ENCODE measurements at places on chromosomes 5 and 9. TPM values are rescaled to one million over a fixed set of nuclear protein-coding genes. Genes with fewer than 3 reads are reported as not detected.

The LOX gene
- 9.2 TPM for total RNA-seq

The FBP2 gene
- not detected for total RNA-seq

DNA sequence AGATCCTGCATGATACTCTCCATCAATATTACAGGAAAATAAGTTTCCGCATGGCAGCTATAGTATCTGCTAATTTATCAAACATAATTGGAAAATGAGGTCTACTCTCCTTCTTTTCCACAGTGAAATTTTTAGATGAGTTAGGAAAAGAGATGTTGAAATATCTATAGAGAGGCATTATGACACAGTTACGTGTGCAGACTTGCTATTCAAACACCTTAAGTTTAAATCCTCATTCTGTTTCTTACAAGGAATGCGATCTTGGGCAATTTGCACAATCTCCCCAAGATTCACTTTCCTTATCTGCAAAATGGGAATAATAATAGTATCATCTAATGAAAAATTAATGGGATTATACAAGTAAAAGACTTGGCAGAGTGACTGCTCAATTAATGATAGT is 91.7 kb upstream of the SLCO6A1 start:
- no peak overlapping the region for H3K27ac ChIP-seq
- no peak overlapping the region for H3K4me3 ChIP-seq
- no peak for DNase-seq
- H3K4me1 ChIP-seq: no peaks in the 10 kb centered on the region
- no peaks in the 10 kb centered on the region for H3K27me3 ChIP-seq

The RNF183 gene
- 3.6 TPM for total RNA-seq

The SLC1A3 gene
- 27.8 TPM for total RNA-seq

DNA sequence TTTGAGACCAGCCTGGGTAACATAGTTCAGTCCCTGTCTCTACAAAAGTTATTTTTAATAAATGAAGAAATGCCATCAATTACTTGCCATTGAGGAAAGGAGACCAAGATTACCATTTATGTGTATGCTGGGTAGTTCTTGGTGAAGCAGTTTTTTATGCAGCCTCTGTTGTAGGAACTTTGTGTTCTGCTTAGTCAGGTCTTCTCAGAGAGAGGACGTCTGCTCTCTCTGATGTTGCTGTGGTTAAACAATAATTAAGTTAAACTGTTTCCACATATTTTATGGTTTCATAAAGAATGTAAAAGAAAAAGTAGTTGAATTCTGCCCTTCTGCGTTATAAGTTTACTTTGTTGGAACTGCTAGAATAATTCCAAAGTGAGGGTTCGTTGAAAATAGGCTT is 210.5 kb downstream of the KDM4C start:
- H3K27me3 ChIP-seq: no peaks in the 10 kb centered on the region
- no peaks in the 10 kb centered on the region for H3K4me1 ChIP-seq
- H3K27ac ChIP-seq: no peak overlapping the region
- H3K4me3 ChIP-seq: no peak overlapping the region
- no peaks in the 10 kb centered on the region for H3K36me3 ChIP-seq
- DNase-seq: no peak

The RELL2 gene
- total RNA-seq: 3.0 TPM

The ZNF354C gene
- 6.9 TPM for total RNA-seq

The F2RL1 gene
- total RNA-seq: 51.9 TPM

DNA sequence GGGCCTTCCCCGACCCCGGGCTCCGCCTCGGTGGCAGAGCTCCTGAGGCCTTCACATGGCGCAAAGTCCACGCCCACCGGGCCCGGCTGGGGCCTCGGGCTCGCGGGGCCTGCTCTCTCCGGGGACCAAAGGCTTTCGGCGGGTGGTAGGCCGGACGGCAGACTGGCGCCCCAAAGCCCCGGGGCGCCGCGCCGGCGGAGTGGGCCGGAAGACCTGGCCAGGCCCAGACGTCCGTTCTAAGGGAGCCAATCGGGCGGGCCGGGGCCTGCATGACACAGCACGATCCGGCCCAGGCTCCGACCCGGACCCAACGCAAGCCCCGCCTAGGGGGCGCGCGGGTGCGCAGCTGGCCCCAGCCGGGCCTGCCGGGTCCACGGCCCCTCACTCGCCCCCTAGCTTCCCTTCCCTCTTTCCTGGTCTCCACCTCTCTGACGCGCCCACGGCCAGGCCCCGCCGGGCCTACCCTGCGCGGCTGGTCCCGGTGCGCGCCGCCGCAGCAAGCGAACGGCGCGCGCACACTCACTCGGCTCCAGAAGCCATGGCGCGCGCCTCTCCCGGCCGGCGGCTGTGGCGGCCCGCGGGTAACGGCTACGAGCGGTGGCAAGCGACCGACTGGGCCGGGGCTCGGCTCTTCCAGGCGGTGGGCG is 488 bp downstream of the VCP start:
- DNase-seq: peak; percentile 85
- peak overlapping the region; percentile 66 for H3K4me3 ChIP-seq
- H3K4me1 ChIP-seq: peaks cover 23% of the 10 kb centered on the region
- no peaks in the 10 kb centered on the region for H3K27me3 ChIP-seq
- H3K36me3 ChIP-seq: peaks cover 13% of the 10 kb centered on the region

- H3K4me1 ChIP-seq: no peaks in the 10 kb centered on the region
- no peaks in the 10 kb centered on the region for H3K36me3 ChIP-seq
- H3K27ac ChIP-seq: no peak overlapping the region
- no peak overlapping the region for H3K4me3 ChIP-seq
These were observed 459.0 kb upstream of the KLF4 start for GRCh38 chr9:107948601-107949000.

GRCh38 chr9:84945878-84946538 is 276.5 kb downstream of the NTRK2 start:
- no peak overlapping the region for H3K4me3 ChIP-seq
- H3K27me3 ChIP-seq: no peaks in the 10 kb centered on the region
- no peak for DNase-seq
- no peak overlapping the region for H3K27ac ChIP-seq

The IL4 gene
- total RNA-seq: not detected

The RXRA gene
- 49.5 TPM for total RNA-seq

The CFAP90 gene
- total RNA-seq: 3.6 TPM

The ADAMTS6 gene
- 6.7 TPM for total RNA-seq

- no peak for DNase-seq
- H3K27me3 ChIP-seq: no peaks in the 10 kb centered on the region
- no peaks in the 10 kb centered on the region for H3K36me3 ChIP-seq
These were observed 42.0 kb upstream of the LIFR start for GRCh38 chr5:38598296-38598993.

The GFI1B gene
- total RNA-seq: 0.28 TPM

- no peaks in the 10 kb centered on the region for H3K27me3 ChIP-seq
- no peak overlapping the region for H3K27ac ChIP-seq
- no peaks in the 10 kb centered on the region for H3K36me3 ChIP-seq
- DNase-seq: peak; percentile 26
These were observed 109.5 kb downstream of the TENT4A start for GRCh38 chr5:6822556-6823343.

- H3K4me1 ChIP-seq: no peaks in the 10 kb centered on the region
- no peaks in the 10 kb centered on the region for H3K36me3 ChIP-seq
- no peak overlapping the region for H3K27ac ChIP-seq
- H3K4me3 ChIP-seq: no peak overlapping the region
These were observed 308.6 kb upstream of the RGMB start for GRCh38 chr5:98464737-98465330.

The CCNO gene
- total RNA-seq: 5.9 TPM

DNA sequence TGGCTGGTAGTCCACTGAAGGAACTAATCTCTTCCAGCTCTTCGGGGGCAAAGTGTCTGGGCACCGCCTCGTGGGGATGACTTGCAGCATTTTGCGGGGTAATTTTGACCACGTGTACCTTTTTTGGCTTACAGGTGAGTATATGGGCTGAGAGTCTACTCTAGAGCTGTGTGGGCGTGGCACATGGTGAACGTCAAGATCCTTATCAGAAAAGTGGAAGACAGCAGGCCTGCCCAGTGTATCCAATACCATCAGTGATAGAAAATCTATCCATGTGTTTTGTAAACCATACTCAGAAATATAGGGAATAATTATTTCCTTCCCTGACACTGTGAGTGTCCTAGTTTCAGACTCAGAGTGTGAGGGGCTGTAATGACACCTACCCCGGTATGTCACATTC is 148.5 kb downstream of the SLIT3 start:
- H3K4me1 ChIP-seq: peaks cover 2% of the 10 kb centered on the region

DNA sequence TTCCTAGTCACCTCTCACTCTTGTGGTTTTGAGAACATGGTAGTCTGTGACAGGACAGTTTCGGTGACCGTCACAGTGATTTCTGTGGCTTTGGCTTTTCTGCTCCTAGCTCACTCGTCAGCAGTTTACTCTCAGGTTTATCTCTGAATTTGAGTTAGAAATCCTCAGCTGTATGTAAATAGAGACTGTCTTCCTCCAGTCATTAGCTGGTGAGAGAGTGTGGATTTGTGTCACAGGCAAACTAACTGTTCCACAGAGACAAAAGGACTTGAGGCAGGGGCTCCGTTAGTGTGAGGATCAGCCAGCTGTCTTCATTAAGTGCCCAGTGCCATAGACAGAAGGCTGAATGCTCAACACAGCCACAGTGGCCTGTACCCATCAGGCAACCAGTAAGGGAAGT is 131.4 kb downstream of the CD180 start:
- no peaks in the 10 kb centered on the region for H3K27me3 ChIP-seq
- no peaks in the 10 kb centered on the region for H3K36me3 ChIP-seq
- no peaks in the 10 kb centered on the region for H3K4me1 ChIP-seq
- no peak for DNase-seq
- H3K4me3 ChIP-seq: no peak overlapping the region

- H3K27me3 ChIP-seq: peaks cover 11% of the 10 kb centered on the region
- H3K27ac ChIP-seq: no peak overlapping the region
- H3K4me3 ChIP-seq: peak overlapping the region; percentile 94
- H3K4me1 ChIP-seq: no peaks in the 10 kb centered on the region
- DNase-seq: peak; percentile 30
- no peaks in the 10 kb centered on the region for H3K36me3 ChIP-seq
These were observed 1.4 kb upstream of the MLLT3 start for GRCh38 chr9:20623748-20624124.

The CACNA1B gene
- total RNA-seq: 0.03 TPM

DNA sequence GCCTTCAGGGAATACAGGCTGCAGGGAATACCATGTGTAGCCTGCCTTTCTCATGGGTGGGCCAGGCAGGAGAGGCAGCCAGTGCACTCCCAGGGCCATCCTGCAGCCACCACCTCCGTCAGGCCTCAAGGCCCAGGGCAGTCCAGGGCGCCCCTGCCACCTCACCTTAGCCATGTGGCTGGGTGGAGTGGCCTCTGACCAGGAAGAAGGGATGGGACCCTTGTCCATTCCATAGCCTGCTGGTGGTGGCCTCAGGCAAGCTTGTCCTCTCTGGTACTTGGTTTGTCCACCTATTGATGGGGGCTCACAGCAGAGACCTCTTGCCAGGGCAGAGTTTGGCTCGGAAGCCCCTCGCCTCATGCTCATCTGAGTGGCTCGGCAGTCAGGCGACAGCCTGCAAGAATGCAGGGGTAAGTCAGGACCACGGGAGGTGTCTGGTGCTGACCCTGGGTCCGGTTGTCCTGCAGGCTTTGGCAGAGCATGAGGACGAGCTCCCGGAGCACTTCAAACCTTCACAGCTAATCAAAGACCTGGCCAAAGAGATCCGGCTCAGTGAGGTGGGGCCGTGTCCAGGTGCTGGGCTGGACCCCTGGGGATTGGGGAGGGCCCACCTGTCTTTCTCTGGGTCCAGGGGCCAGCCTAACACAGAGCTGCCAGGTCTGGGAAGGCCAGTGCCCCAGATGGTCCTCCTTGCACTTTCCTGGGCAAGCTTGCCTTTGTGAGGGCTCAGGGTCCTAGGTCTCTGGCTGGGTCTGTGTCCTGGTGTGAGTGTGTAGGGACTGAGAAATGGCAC is 82.9 kb downstream of the PHF2 start:
- H3K27me3 ChIP-seq: no peaks in the 10 kb centered on the region
- H3K4me1 ChIP-seq: no peaks in the 10 kb centered on the region
- H3K27ac ChIP-seq: no peak overlapping the region
- DNase-seq: no peak
- H3K4me3 ChIP-seq: no peak overlapping the region
- H3K36me3 ChIP-seq: peaks cover 36% of the 10 kb centered on the region

GRCh38 chr5:172377856-172378255 is 76.5 kb downstream of the SH3PXD2B start:
- H3K4me1 ChIP-seq: no peaks in the 10 kb centered on the region
- H3K36me3 ChIP-seq: no peaks in the 10 kb centered on the region
- no peak overlapping the region for H3K27ac ChIP-seq
- H3K4me3 ChIP-seq: no peak overlapping the region
- no peak for DNase-seq
- H3K27me3 ChIP-seq: no peaks in the 10 kb centered on the region

DNA sequence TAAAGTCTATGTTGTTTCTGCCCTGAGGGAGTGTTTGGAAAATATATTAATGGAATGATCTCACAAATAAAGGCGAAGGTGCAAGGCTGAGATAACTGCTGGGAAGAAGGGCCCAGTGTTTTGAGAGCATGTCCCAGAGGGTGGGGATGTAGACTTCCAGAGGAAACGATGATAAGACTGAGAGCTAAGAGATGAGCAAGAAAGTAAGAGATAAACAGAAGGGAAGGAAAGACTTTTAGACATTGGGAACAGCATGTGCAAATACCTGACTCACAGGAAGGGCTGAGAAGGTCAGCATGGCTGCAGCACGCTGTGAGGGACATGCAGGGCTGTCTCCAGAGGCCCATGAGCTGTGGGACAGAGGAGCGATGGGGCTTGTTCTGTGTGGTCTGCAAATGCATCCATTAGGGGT is 19.9 kb upstream of the ADRB2 start:
- H3K36me3 ChIP-seq: no peaks in the 10 kb centered on the region
- no peaks in the 10 kb centered on the region for H3K4me1 ChIP-seq
- no peak overlapping the region for H3K4me3 ChIP-seq
- H3K27ac ChIP-seq: no peak overlapping the region

- no peak overlapping the region for H3K4me3 ChIP-seq
- peaks cover 18% of the 10 kb centered on the region for H3K36me3 ChIP-seq
- H3K27me3 ChIP-seq: no peaks in the 10 kb centered on the region
- DNase-seq: no peak
These were observed 51.7 kb downstream of the NUP155 start for GRCh38 chr5:37319037-37319782.

DNA sequence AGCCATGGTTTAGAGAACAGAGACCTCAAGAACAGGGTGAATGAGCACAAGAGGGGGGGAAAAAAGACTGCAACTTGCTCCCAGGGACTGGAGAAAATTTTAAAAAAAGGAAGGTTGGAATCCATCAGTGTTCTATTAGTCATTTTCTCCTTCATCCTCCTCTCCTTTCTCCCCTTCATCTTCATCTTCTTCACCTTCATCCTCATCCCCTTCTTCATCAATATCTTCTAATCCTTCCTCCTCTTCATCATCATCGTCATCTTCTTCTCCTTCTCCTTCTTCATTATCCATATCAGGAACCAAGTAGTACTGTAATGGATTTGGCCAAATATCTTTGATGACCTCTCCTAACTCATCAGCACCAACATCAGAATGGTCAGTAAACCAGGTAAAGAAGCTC is 86.1 kb downstream of the LIX1 start:
- H3K27ac ChIP-seq: no peak overlapping the region
- no peaks in the 10 kb centered on the region for H3K4me1 ChIP-seq
- no peak overlapping the region for H3K4me3 ChIP-seq
- no peaks in the 10 kb centered on the region for H3K36me3 ChIP-seq

DNA sequence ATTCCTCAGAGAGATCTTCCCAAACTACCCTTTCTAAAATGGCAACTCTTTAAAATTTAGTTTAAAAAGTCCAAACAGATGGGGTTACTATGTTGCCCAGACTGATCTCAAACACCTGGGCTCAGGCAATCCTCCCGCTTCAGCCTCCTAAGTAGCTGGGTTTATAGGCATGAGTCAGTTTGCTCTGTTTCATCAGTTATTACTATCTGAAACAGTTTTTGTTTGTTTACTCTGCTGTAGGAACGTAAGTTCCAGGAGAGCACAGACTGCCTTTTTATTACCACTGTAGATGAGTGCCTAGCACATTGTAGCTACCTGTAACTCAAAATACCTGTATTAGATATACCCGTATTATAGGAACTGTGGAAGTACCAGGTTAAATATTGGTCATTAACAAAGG is 89.4 kb downstream of the UHRF2 start:
- H3K4me1 ChIP-seq: no peaks in the 10 kb centered on the region
- H3K36me3 ChIP-seq: peaks cover 21% of the 10 kb centered on the region
- DNase-seq: no peak
- H3K27ac ChIP-seq: no peak overlapping the region
- no peak overlapping the region for H3K4me3 ChIP-seq
